Activated CD4-positive, alpha-beta memory T cell treated with anti-CD3 and anti-CD28 coated beads for 36 hours (primary cell): ENCODE measurements at places on chromosomes 6 and 20.

DNA sequence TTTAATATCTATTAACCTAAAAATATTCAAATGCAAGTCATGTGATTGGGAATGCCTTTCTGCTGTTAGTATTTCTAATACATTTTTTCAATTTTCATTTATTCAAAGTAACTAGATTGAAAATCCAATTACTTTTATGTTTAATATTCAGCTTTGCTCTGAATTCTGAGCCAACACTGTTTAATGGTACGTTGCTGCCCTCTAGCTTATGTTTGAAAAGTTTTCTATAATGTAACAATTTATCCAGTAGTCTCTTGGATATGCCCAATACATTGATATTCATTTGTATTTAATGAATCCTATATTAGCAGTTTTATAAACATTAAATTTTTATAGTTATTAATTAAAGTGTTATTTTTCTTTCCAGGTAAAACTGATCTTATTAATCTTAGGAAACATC, 47.4 kb downstream of the LGSN start:
- DNase-seq: no peak

DNA sequence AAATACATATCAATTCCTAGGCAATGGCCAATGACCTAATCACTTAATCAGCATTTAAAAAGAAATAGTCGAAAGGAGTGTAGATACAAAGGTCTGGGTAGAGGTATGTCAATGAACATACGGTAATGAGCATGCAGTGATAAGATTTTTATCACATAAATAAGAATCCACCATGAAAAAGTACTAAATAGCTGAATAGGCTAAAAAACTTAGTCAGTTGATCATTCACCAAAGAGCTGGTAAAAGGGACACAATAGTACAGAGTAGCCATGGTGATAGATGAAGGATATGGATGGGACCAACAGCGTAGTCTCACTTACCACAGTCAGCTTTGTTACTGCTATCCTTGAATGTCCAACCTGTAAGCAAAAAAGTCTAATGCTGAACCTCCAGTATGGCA, 1018.6 kb upstream of the EYS start:
- no peak for DNase-seq

GRCh38 chr20:1275919-1276318, 9.8 kb downstream of the SNPH start:
- no peak for DNase-seq

DNA sequence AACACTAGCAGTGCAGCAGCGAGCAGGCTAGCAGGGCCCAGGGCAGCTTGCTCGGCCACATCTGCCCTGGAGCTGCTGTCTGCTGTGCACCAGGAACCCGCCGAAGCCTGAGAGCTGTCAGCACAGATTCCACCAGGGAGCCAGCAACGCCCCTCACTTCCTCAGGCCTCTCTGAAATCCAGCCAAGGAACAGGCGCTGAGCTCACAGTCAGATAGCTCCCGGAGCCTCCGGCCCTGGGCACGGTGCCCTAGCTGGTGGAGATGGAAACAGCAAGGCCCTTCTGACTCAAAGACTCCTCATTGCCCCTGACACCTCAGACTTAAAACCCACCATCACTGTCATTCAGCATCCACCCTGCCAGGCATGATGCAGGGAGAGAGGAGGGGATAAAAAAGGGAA, 839.4 kb downstream of the MAFB start:
- no peak for DNase-seq

- DNase-seq: no peak
Measured at GRCh38 chr6:351867-352289, 39.7 kb upstream of the IRF4 start.

- DNase-seq: no peak
Measured at GRCh38 chr6:15544321-15544900, 118.4 kb downstream of the DTNBP1 start.

GRCh38 chr6:10591422-10592160, 70.4 kb downstream of the GCNT2 start:
- no peak for DNase-seq

GRCh38 chr6:24332317-24332716, 25.5 kb downstream of the DCDC2 start:
- DNase-seq: no peak
